ENCODE measurements at places on chromosomes 3 and 15.

- DNase-seq: no peak
Measured at GRCh38 chr3:132276228-132276906, 40.8 kb upstream of the ACP3 start.

- no peak for DNase-seq
Measured at GRCh38 chr3:60323651-60324050, 927.6 kb downstream of the FHIT start.

- DNase-seq: no peak
Measured at GRCh38 chr15:39327005-39327730, 253.7 kb upstream of the THBS1 start.

- DNase-seq: no peak
Measured at GRCh38 chr15:41732483-41732882, 41.8 kb upstream of the MAPKBP1 start.

DNA sequence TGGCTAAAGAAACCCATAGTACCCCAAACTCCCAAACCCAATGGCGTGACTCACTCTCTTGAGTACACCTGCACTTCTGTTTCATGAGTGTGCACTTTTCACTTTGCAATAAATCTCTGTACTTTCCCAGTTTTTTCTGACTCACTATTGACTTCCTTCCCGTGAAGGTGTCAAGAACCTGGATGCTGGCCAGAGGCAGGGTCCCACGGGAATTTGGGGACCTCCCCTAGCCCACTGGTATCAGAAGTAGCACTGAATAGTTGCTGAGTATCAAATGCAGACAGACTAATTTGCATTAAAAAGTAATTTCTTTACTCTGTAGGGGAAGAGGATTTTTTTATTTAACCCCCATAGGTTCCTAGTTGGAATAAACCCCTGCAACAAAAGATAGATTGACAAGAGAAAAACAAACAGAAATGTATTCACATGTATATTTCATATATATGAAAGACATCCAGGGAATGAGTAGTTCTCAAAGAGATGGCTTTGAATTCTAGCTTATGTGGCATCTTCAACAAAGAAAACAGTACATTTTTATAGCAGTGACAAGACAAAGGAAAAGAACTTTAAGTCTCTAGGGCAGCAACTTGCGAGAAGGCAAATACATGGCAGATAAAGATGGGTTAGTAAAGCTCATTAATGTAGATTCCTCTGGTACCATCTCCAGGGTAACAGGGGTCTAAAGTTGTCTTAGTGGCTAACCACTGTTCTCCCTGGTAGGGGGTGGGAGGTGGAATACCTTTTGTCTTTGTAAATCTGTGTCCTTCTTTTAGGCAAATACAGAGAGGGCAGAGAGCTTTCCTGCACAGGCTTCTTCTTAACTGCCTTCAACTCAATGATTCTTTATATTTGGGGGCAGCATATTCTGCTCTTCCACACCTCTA lies 385.5 kb upstream of the PDZRN3 start:
- DNase-seq: no peak

DNA sequence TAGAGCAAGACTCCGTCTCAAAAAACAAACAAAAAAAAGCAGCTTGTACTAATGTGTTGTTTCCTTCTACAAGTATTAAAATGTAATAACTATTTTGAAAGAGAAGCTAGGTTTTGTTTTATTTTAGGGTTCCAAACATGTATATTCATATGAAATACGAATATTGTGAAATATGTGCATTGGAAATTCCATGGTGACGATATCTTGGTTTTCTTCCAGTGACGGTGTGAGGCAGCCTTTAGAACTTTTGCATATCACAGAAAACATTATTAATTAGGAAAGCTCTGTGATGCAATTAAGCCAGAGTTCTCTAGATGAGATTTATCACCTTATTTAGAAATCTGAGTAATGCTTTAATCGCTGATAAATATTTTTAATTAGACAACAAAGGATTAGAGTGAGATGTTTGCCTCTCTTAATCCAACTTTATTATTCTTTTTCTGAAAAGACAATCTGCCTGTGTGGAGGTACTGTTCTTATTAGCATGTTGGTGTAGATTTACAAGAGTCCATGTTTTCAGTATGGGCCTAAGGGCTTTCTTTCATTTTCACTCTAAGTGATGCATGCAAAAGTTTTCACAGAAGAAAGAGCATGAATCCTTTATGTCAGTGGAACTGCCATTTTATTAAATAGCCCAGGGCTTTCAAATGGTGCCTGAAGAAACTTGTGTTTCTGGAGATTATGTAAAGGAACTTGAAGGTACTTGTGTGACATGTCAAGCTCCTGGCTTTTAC lies 37.7 kb upstream of the SAMMSON start:
- DNase-seq: no peak

All from activated naive CD4-positive, alpha-beta T cell (primary cell).